Renal cortex interstitium (tissue), 15 donors: ENCODE measurements at places on chromosomes 6 and 20. TPM values are rescaled to one million over a fixed set of nuclear protein-coding genes. Genes with fewer than 3 reads are reported as not detected.
A peak's percentile ranks its signal among the peaks of the same experiment; 100 is the strongest.

VWA7 gene
- polyA plus RNA-seq = 13.9 TPM

DAAM2 gene
- 30.9 TPM for polyA plus RNA-seq

CALHM4 gene
- 0.85 TPM for polyA plus RNA-seq

CCM2L gene
- 7.9 TPM for polyA plus RNA-seq

RIN2 gene
- polyA plus RNA-seq = 40.2 TPM

RSPH9 gene
- polyA plus RNA-seq = 1.7 TPM

RPL10A gene
- 1,816 TPM for polyA plus RNA-seq

DEFB129 gene
- not detected for polyA plus RNA-seq

CNKSR3 gene
- 59.1 TPM for polyA plus RNA-seq

DNA sequence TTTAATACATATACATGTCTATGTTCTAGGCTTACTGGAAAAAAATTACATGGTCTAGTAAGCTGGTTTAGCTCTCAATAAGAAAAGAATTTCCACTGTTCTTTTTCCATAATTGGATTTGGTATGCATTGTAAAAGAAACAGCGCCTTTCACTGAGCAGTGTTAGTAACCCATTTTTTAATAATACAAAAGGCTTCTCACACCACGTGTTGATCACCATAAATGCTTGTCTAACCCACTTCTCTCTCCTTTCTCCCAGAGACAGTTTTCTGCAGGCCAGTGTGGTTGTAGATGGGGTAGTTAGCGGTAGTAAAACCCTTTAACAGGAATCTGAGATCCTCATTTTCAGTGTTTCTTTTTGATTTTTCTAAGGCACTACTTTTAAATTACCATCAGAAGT lies 348.7 kb upstream of the MANEA start:
- DNase-seq = no peak

DNA sequence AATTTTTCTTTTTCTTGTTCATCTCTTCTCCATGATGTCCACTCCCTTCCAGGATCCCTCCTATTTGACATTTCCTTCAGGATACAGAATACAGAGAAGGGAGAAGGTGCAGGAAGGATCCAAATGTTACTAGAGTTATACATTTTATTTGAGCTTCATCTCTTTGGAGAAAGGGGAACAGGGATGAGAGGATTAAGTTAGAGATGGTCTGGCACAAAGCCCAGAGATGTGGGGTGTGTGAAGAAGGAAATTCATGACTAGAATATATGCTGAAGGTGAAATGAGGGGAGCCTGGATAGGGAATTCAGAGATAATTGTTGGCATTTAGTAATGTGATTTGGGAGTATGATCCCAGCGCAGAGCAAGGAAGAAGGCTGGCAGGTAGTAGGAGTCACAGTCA lies 22.5 kb upstream of the SRPK1 start:
- DNase-seq = no peak

GRCh38 chr20:10067321-10067720 lies 32.5 kb downstream of the ANKEF1 start:
- no peak for DNase-seq

DNA sequence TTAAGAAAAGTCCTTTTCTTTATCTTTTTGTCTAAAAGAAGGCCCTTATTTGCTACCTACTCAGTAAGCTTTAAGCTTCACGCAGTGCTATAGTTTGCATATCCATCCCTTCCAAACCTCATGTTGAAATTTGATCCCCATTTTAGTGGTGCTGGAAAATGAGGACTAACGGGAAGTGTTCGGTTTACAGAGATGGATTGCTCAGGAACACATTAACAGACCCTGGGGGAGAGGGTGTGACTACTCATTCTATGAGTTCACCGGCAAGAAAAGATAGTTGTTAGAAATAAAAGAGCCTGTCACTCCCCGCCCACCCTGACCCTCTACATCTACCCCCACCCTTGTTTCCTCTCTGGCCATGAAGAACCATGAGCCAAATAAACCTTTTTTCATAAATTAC lies 546.2 kb downstream of the MEI4 start:
- peak; percentile 1 for DNase-seq

DNA sequence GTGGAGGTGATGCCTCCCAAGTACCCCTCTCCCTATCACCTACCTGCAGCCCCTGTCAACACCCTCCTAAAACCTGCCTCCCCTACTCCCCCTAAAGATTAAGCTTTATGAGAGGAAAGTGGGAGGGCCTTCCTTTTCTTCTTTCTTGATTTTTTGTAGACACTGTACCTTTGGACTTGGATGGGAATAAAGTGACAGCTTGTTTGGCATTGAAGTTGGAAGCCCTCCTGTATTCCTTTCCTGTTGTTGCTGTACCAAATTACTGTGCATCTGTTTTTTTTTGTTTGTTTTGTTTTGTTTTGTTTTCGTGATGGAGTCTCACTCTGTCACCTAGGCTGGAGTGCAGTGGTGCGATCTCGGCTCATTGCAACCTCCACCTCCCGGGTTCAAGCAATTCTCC lies 99.3 kb upstream of the NFATC2 start:
- DNase-seq = no peak

DNA sequence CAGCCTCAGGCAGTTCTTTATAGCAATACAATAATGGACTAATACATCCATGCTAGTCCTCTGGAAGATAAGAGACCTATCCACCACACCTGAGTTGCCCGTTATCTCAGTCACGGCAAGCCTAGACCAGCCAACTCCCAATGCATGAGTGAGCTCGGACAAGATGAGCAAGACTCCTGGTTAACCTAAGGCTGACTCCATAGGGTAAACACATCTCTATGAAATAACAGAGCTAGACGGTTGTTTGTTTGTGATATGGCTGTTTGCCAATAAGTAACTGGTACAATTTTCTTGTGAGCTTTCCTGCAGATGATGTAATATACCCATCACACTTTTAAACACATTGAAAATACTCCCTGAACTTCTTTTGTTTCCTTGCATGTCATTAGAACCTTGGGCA lies 70.6 kb upstream of the PHACTR1 start:
- DNase-seq = no peak

- no peak for DNase-seq
These were observed 1579.3 kb downstream of the HACE1 start for GRCh38 chr6:103280417-103280816.

DNA sequence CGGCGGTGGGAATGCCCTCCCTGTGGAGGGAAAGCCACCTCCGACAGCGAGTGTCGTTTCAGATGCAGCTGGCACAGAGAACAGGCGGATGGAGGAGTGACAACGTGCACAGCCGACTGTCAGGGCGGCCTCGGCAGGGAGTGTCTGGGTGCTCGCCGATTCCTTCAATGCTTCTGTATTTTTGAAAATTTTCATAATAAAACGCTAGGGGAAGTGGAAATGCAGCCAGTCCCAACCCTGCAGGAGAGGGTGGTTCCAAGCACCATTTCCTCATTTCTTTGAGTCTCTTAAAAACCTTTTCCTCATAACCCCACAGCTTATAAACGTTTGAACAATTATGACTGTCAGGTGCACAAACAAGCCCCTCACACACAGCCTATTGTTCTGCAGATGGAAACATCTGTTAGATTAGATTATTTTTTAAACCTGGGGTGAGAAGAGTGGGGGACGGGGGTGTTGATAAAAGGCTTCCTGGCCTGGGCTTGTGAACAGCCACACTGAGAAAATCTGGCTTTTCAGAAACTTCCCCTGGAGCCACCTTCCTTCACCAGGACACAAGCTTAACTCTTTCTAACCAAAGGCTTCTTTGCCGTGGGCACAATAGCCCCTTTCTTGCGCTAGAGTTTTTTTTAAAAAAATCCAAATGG lies 228.9 kb downstream of the ANKRD60 start:
- no peak for DNase-seq

DNA sequence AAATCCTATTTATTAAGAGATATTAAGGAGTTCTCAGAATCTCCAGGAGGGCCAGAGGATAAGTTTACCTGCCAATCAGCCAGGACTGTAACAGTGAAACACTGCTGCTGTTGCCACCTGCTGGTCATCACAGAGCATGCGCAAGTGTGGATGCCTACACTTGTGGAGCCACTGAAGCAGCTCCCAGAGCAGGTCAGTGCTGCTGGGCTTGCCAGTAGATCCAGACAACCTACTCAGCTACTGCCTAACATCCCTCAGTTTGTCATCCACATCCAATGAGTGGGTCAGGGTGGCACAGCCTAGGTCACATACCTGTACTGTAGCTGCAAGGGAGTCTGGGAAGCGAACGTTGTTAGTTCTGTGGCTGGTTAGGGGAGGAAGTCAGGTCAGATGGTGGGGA lies 18.3 kb upstream of the NHSL1 start:
- no peak for DNase-seq

DNA sequence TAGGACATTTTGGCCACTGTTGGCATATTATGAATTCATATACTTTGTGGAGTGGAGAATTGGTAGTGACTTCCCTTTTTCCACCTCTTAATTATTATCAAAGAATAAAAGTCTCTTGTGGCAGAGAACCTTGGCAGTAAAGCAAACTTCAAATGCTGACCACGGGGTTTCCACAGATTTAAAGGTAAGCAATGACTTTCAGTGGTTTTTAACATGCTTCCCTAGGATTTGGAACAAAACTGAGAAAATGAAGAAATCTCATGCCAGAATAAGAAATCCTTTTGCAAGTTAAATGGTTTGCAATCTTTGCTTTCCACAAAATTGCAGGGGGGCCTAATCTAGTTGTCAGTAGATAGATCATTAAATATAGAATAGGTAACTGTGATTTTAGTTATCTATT lies 2.0 kb upstream of the SDC4 start:
- DNase-seq = no peak

DNA sequence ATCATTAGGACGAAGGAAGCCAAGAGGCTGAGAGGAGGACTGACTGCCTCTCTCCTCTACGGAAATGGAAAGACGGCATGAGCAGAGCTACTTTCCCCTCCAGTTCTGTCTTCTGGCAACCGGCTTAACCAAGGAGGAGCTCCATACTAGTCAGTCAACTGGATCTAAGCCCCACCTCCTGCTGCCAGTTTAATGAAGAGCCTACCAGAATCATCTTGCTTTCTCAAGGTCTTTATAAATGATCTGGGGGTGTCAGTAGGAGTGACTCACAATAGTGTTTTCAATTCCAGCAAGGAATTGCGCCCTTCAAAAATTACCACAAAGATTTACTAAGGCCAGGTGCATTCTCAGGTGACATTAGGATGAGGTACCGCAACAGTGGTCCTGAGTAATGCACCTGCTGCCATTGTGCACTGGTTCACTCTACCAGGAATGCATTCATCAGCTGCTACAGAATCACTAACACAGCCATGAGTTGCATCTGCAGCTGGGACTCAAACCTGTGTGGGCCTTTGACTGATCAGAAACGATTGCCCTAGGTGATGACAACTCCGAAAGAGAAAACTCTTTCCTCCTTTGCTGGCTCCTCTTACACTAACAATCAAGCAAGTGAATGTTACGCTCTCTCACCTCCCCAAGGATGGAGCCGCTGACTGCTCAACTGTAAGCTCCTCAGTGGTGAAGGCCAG lies 2.8 kb downstream of the UQCC2 start:
- no peak for DNase-seq

DNA sequence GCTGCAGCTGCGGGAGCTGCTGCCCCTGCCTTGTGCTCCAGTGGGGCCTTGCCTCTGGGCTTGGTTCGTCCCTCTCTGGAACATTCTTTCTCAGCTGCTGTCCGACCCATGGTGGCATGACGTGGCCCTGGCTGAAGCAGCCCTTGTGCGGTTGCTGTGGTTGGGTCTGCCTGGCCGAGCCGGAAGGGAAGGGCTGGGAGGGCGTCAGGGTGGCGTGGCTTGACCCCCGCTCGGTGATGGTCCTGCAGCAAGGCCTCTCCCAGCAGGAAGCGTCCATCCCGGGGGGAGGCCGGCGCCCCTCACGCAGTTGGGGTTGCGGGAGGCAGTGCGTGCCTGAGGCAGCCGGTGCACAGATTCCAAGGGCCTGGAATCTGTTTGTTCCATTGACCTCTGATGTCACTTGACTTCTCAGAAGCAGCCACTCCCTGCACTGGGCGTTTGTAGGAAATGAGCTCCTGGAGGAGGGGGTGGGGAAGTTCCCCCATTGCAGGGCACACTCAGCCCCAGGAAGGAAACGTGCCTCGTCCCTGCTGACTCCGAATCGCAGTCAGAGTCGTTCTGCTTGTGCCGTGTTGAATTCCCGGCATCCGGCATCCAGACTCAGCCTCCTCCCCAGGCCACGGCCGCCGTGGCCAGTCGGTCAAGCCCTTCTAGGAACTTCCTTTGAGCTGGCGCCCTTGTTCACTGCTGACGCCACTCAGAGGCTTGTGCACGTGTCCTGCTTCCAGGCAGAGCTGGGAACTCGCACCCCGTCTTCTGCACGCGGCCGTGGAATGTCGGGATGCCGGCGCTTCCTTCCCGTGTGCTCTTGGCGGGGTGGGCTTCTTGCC lies 9.7 kb upstream of the TNFRSF6B start:
- DNase-seq = no peak

DNA sequence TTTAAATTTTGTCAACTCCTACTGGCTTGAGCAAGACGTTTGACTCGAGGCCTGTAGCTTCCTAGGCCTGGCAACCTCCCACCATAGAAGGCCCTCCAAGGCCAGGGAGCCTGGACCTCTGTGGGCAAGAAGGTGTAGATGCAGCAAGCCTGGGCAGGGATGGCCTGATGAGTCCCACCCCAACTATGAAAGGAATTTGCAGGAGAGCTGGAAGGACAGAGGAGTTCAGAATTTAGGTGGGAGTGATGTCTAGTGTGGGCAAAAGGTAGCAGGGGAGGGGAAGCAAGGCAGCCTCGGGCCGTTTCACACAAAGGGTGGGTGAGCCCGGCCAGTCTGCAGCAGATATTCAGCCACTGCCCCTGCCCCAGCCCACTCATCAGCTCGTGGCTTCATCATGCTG lies 245.2 kb downstream of the CDH26 start:
- no peak for DNase-seq

DNA sequence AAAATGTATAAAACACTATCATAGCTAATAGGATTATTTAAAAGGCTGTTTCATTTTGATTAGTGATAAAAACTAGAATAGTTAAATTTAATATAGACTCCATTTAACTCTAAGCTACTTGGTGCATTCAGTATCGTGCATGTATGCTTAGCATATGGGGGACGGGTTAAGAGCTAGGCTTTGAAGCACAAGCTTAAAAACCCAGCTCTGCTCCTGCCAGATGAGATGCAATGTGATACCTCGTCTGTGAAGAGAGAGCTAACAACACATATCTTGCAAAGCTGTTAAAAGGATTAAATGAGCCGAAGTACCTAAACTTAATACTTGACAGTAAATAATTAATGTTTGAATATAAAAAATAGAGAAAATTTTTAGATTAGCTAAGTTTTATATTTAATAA lies 42.2 kb downstream of the DTNBP1 start:
- DNase-seq = no peak
